ENCODE measurements at places on chromosomes 4 and X.

GRCh38 chr4:20445933-20446723 is 194.4 kb downstream of the SLIT2 start:
- no peak for DNase-seq

DNA sequence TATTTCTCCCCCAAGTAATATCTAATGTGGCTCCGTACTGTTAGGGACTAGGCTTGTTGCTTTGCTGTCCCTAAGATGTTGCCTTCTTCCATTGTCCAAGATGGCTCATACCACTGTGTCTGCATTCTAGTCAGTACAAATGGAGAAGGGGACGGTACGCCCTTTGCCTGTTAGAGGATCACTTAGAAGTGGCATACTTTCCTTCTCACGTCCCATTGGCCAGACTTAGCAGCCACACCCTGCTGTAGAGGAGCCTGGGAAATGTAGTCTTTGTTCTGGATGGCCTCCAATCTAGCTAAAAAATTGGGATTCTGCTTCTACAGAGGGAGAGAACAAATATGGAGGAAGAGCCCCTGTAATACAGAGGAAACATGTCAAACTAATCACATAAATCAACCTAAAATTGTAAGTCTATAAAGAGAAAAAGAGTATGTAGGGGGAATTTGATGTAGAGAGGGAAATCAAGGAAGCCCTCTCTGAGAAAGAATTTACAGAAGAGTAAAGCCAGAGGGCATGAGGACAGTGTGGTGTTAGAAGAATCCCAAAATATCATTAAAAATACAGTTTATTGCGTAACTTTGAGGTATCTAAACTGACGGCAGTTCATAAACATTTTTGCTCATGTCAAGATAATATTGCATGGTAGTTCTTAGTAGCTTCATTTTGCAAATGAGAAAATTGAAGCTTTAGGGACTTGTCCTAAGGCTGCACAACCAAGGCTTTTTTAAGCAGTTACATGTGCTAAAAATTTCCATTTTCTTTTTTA is 15.1 kb downstream of the PRIMPOL start:
- no peak for DNase-seq

GRCh38 chr4:2249526-2250356 is 7.8 kb upstream of the HAUS3 start:
- DNase-seq = no peak

DNA sequence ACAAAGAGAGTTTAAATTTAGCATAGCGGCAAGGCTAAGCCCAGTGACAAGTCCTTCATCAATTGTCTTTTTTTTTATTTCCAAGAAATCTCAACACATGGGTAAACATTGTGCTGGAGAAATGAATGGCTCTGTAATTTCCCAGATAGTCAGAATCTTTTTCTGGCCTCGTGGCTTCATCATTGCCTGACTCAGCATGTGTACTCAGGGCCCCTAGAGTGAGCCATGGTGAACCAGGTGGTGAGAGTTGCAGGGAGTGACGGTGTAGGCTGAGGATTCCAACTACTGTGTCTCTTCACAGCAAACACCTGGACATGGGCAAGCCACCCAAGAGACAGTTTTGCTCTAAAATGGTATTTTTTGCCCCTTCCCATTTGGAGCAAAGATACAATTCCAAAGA is 43.1 kb upstream of the UCP1 start:
- DNase-seq = no peak

GRCh38 chrX:132594129-132594528 is 105.3 kb upstream of the MBNL3 start:
- DNase-seq = no peak

DNA sequence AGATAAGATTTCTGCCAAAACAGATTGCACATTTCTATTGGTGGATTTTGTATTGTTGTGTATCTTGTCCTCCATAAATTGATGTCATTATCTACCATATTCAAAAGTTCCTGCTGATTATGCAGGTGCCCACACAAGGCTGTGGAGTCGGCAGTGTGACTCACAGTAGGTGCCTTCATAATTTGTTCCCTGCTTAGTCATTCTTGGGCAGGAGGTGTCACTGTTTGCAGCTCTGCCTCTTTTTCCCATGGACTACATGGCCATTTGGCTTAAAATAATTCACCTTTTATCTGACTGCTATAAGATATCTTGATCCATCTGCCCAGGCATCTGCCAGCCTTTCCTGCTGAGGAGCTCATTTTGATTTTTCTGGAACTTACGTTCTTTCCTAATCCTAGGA is 33.6 kb upstream of the ENPEP start:
- DNase-seq = no peak

DNA sequence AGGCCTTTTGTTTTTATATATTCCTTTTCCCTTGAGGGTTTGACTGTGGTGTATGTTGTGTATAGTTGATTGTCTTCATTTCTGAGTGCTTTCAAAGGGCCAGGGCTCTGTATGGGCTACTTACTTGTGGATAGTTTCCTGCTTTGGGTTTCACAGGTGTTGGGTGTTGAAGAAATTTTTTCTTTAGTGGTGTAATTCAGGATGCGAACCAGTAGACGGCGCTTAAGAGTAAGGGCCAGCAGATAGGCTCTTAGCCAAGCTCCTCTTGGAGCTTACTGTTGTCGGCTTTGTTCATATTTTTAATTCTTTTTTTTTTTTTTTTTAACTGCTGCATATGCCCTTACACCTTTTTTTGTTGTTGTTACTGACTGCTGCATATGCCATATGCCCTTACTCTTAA is 276.3 kb upstream of the GALNT7 start:
- DNase-seq = peak; percentile 6

DNA sequence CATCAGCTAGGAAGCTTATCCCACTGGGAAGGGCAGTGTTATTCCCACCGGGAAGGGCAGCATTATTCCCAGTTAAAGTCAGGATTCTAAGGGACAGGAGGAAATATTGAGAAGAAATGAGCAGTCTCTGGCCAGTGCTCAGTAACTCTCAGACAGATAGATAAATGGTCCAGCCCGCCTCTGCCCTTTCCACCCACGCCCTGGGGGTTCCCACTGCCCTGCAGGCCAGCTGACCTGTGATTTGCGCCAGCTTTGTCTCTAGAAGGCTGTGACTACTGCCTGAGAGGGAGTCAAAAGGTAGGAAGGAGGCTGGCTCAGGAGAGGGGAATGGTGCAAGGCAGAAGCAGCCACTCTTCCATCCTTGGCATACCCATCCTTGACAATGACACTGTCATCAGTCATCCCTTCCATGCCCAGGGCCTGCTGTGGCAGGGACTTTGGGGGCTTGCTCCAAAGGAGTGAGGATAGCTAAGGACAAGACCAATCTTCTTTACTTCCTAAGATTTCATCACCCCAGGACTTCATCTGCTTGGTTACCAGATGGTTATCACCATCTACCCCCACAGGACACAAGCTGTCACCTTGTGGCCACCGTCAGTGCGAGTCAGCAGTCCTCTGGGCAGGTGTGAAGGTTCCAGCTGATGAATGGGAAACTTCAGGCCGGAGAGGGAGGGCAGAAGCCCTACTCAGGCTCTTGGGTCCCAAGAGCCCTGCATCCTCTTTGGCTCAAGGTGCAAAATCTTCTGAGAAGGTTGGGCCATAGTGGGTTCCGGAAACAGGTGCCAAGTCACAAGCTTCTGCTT is 49.5 kb downstream of the SEPSECS start:
- DNase-seq = no peak

All from GDM1 (cell line).